Renal cortical epithelial cell (primary cell): ENCODE measurements at places on chromosomes 5 and 9.

DNA sequence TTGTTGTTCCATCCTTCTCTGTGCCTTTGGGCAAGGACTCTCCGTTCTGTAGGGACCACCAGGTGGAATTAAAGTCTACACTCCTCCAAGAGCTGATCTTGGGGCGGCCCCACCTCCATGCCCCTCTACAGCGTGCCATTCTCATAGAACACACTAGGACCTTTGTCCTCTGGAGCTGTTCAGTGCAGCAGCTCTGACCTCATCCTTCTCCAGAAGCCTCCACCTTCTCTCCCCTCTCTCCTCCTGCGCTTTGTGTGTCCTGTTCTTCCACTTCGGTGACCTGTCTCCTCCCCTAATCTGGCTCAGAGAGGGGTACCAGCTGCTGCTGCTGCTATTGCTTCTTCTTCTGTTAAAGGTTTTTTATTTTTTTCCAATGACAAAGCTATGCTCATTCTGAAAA, 1.8 kb upstream of the MACROH2A1 start:
- DNase-seq = no peak

DNA sequence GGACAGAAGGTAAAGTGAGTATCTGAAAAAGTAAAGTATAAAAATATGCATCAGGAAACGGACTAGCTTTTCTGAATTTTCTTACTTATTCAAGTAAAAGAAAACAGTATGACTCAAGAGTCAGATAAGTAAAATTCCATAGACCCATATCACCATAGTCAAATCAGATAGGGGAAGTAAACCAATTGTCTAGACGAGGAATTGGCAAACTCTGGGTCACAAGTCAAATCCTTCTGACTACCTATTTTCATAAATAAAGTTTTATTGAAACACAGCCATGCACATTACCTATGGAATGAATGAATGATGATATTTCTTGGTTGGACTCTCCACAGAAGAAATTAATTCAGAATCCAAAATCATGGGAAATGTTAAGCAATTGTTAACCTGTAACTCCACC, 59.1 kb upstream of the TMC1 start:
- DNase-seq = peak; percentile 80

DNA sequence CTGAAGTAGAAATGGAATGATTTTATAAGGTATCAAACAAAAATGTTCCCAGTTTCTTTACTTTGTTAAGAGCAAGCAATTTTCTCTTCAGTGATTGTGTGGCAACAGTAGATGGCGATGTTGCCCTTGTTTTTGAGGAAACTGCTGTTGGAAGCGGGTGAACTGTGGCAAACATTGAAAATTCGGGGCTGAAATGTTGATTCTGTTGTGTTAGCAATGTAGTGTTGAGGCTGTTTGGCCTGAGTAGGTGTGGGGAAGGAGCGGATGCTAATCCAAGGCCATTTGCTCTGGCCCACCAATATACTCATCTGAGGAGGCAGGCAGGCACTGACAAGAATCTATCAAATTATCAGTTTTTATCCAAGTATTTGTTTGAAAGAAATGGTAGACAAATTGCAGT, 129.8 kb downstream of the SLC12A2 start:
- peak; percentile 75 for DNase-seq

- no peak for DNase-seq
Measured at GRCh38 chr5:137279521-137280231, 219.4 kb downstream of the SPOCK1 start.
